ENCODE measurements at places on chromosomes 1 and 21. TPM values are rescaled to one million over a fixed set of nuclear protein-coding genes. Genes with fewer than 3 reads are reported as not detected.

DNA sequence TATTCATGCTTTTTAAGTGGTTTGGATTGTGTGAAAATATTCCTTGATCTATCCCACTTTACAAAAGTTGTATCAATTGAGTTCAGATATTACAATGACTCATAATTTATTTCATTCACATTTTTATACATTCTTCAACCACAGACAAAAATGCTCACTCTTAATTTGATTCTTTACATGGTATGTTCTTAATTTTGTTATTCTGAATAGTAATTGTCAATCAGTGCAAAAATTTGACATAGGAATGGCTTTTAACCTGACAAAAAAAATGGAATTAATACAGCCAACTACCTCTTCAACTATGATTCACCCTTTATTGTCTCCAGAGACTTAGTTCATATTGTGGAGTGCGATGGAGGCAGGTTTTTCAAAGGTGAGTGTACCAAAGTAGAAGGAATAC is 1002.4 kb upstream of the ADGRL4 start:
- no peak for DNase-seq

GRCh38 chr1:161241682-161242081 is 3.7 kb upstream of the NR1I3 start:
- no peak for DNase-seq

The VAV3 gene
- 4.8 TPM for total RNA-seq

GRCh38 chr1:187588917-187589316 is 760.2 kb downstream of the PLA2G4A start:
- DNase-seq = no peak

The L1TD1 gene
- total RNA-seq = under 0.01 TPM

DNA sequence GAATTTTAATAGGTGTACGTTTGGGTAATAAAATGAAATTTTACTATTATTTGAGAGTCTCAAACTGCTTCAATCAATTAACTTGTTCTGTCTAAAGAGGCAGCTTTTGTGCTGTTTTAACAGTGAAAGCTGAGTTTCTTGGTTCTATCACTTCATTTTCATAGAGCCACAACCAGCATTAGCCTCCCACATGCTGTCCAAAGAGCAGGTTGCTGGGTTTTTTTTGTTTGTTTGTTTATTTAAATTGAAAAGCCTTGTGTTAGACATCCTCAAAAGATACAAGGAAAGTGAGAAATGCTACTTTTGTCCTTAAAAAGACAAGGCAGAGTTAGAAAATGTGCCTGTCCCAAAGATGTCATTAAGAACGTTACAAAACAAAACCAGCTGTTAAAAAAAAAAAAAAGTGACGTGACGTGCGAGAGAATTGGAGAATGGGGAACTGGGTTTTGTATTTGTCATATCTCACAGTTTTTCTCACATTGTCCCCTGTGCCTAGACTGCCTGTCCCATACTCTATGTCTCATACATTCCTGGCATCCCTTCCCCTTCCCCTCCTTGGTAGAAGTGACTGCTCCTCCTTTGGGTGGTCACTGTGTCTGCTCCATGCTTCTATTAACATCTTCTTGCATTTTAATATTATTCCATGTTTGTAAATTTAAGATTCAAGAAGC is 63.1 kb upstream of the CD34 start:
- DNase-seq = no peak

- no peak for DNase-seq
These were observed 698 bp upstream of the SLC22A15 start for GRCh38 chr1:115975569-115976061.

The AMY1C gene
- total RNA-seq = not detected
